Osteoblast (primary cell): ENCODE measurements at places on chromosomes 5 and 9. TPM values are rescaled to one million over a fixed set of nuclear protein-coding genes. Genes with fewer than 3 reads are reported as not detected.

- DNase-seq = no peak
Observed at GRCh38 chr5:172223901-172224873, 30.2 kb downstream of the EFCAB9 start.

- no peak for DNase-seq
Observed at GRCh38 chr5:121763665-121764064, 88.0 kb upstream of the FTMT start.

INSL6 gene
- total RNA-seq = not detected in 2 replicates

PCDHA9 gene
- 0.29 and 0.36 TPM in 2 replicates for total RNA-seq

DNA sequence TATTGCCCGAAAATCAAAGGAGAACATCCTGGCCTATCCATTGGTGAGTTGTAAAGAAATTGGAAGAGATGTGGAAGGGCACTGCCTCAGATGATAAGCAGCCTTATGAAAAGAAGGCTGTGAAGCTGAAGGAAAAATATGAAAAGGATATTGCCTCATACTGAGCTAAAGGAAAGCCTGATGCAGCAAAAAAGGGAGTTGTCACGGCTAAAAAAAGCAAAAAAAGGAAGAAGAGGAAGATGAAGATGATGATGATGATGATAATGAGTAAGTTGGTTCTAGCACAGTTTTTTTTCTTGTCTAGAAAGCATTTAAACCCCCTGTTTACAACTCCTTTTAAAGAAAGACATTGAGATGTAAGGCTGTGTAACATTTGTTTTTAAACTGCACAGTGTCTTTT lies 59.8 kb upstream of the ZBED3 start:
- DNase-seq = no peak

DNA sequence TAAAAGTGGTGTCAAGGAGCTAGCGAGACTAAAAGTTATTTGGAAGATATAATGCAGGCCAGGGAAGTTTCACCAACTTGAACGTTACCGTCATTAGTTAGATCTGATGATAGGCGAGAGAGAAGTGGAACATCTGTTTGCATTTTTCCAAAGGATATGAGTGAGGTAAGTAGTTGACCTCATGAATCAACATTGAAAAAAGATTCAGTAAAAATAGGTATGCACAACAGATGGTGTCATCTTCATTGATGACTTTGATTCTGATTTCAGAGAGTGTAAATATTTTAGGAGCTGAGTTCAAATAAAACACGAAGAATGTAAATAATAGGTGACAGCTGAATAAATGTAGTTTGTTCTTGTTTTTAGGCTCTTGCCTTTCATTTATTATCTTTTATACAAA lies 998.9 kb upstream of the CDH6 start:
- no peak for DNase-seq

DNA sequence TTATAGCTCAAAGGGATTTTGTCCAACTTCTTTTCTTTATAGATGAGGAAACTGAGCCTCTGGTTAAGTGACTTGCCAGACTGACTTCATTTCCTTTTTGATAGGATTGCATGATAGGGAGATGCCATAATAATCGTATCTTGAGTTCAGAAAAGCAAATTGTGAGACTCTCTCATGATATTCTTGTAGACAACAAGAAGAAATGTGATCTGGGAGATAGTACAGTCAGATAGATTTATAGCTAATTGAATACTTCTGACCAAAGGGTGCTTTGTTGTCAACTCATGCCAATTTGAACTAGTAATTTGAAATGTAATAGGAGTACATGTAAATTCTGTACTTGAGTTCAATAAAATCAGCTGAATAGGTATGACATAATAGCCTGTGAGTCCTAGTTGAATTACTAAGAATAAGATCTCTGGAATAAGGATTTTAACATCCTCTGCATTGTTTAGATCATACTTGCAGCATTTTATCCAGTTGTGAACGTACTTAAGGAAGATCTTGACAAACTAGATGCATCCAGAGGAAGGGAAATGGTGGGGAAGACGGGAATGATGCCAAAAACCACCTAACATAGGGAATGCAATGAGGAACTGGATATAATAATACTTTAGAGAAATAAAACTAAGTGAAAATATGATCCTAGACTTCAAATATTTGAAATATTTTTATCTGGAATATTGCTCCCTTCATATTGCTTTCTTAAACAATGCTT lies 25.5 kb downstream of the CWC27 start:
- DNase-seq = no peak

FAM151B gene
- total RNA-seq = 13.0 and 19.2 TPM in 2 replicates

DNA sequence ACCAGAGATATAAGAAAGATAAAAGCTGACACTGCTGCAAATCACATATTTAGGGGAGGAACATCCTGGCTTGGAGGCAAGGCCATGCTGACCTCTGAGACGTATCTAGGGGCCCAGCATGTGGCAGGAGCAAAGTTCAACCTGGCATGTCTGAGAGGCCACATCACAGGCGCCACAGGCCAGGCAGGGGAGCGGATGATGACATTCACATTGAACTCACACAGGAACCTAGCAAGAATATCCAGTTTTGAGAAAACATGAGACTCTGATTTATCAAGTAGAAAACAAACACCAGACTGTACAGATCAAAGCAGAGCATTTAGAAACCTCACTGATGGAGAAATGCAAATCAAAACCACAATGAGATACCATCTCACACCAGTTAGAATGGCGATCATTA lies 64.2 kb upstream of the STK32A start:
- no peak for DNase-seq

- no peak for DNase-seq
Observed at GRCh38 chr5:1122511-1123294, 10.8 kb upstream of the SLC12A7 start.

DNA sequence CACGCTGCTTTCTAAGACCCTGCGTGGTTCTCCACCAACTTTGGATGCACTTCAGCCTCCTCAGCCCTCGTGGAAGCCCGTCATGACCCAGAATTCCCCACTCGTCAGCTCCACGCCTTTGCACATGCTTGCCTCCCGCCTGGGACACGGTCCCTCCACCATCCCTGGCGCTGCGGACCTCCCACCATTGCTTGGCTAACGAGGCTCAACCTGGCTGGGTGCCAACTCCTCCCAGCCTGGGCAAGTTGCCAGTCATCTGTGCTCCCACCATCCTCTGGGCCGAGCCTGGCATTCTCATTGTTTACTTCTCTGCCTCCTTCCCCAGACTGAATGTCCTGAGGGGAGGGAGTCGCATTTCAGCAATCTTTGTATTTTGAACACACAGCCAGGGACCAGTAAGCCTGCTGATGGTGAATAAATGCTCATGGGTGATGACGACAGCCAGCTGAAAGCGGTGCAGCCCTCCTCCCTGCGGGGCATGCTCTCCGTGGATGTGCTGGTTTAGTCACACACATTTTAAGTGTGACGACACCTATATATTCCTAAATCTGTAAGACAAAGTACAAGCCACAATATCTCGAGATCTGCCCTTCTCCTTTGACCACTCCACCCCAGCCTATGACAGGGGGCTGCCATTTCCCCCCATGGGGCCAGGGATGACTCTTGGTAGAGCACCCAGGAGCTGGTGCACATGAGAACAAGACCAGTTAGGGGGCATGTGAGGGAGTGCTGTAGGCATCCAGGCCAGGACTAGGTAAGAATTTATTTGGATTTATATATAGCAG lies 37.6 kb downstream of the ANKRD33B start:
- peak; percentile 87 for DNase-seq

ADAMTS12 gene
- 6.9 and 8.3 TPM in 2 replicates for total RNA-seq

C9orf72 gene
- total RNA-seq = 6.5 and 8.8 TPM in 2 replicates

GZMA gene
- not detected in 2 replicates for total RNA-seq

ITGA2 gene
- 2.7 and 2.9 TPM in 2 replicates for total RNA-seq

DNA sequence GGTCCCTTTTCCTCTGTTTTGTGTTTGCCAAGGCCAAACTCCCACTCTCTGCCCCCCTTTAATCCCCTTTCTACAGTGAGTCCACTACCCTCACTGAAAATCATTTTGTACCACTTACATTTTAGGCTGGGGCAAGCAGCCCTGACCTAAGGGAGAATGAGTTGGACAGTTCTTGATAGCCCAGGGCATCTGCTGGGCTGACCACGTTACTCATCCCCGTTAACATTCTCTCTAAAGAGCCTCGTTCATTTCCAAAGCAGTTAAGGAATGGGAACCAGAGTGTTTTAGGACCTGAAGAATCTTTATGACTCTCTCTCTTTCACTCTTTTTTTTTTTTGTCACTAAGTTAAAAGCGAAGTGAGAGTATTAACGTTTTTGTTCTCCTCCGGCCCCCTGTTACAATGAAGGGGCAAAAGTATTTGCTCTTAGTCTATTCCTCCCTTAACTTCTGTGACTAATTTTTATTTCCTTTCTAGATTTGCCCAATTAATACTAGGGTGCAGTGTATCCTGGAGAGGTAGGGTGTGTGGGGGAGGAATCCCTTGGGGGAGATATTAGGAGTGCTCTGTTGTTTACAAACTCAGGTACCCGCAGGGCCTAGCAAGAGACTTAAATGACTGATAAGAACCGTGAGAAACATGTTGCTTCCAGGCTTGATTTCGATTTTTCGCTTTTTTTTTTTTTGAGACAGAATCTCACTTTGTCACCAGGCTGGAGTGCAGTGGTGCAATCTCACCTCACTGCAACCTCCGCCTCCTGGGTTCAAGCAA lies 14.7 kb downstream of the GM2A start:
- peak; percentile 27 for DNase-seq

ACOT12 gene
- total RNA-seq = 0.29 TPM in 1 of 2 replicates, not detected in the other

- DNase-seq = peak; percentile 98
Observed at GRCh38 chr5:154189819-154190594, 526 bp upstream of the GALNT10 start.

AJM1 gene
- total RNA-seq = 0.88 and 1.1 TPM in 2 replicates

DNA sequence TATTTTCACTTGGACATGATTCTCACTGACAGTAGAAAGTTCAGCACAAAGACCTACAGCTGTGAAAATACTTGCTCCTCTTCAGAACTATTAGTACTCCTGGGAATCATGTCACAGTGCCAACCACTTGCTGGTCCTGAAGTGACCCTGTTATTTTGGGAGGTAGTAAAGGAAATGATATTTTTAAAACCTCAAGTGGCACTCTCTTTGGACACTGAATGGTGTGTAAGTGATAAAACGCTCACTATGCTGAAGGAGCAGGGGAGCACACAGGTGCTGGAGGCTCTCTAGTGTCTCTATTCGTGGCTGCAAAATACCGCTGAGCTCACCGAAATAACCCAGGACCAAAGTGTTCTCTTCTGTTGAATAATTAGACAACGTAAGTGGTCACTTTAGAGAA lies 76.9 kb upstream of the SPATA31D4 start:
- DNase-seq = no peak

GRCh38 chr5:177133853-177134696 lies 502 bp downstream of the NSD1 start:
- peak; percentile 94 for DNase-seq

GRCh38 chr9:89179540-89179894 lies 899 bp upstream of the SHC3 start:
- peak; percentile 81 for DNase-seq

GRCh38 chr9:97938081-97938644 lies at the start of gene HEMGN:
TSS of gene HEMGN (minus strand) at chr9:97938172. CDS start at chr9:97938136, 36 bp downstream.
- no peak for DNase-seq

GRCh38 chr5:177434437-177434836 lies 8.0 kb downstream of the GRK6 start:
- DNase-seq = peak; percentile 80

- peak; percentile 82 for DNase-seq
Observed at GRCh38 chr5:180115326-180116076, 43.9 kb upstream of the RNF130 start.

GRCh38 chr5:132472431-132472830 lies 18.1 kb downstream of the IRF1 start:
- DNase-seq = no peak

DNA sequence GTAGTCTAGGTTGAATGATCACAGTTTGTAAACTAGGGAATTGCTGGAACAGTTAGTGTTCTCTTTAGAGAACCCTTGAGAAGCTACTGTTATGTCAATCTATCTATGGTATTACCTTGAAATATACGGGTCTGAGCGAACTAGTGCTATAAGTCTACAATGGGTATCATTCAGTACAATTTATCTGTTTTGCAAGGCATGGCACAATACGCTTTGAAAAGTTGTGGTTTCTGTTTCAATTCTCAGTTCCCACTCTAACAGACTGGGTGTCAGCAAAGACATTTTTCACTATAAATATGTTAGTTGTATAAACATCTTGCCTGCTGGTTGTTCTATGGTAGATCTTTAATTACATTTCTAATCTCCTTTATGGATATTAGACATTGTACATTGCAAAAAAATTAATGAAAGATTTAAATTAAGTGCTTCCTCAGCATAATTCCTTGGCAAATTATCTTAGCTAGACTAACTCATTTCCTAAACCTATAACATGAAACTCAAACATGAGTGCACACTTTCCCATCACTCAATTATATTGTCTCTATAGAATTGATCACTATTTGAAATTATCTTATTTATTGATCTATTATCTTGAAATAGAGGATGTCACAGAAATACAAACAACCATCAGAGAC lies 24.9 kb upstream of the SLCO6A1 start:
- DNase-seq = no peak

GRCh38 chr5:141100243-141100805 lies at the start of gene PCDHB3:
TSS of gene PCDHB3 (plus strand) at chr5:141100473. CDS start at chr5:141100650, 177 bp downstream.
- DNase-seq = peak; percentile 76

TAF11L10 gene
- total RNA-seq = not detected in 2 replicates

DNA sequence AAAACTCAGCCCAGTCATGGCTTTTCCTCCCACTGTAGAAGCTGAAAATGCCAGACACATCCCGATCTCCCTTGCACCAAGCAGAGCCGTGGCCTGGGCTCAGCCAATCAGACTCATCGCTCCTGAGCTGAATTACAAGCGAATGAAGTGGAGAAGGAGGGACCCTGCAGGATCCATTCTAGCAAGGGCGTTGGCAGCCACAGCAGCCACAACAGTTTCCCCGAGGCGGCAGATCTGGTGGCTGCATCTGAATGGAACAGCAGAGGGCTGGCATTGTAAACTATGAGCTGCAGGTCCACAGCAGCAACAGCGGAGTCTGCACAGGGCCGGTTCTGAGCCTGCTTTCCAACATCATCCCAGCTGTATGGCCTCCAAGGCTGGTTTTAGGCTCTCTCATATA lies 23.8 kb downstream of the ALG2 start:
- DNase-seq = no peak

PCDHGC5 gene
- 3.6 and 5.3 TPM in 2 replicates for total RNA-seq

GRCh38 chr9:26779062-26779461 lies 113.5 kb downstream of the CAAP1 start:
- no peak for DNase-seq

NMUR2 gene
- not detected in 2 replicates for total RNA-seq

GAS1 gene
- total RNA-seq = 107 and 121 TPM in 2 replicates

C1QTNF3 gene
- 2.2 and 2.4 TPM in 2 replicates for total RNA-seq

- DNase-seq = no peak
Observed at GRCh38 chr5:135859641-135860040, 25.2 kb downstream of the SLC25A48 start.

DNA sequence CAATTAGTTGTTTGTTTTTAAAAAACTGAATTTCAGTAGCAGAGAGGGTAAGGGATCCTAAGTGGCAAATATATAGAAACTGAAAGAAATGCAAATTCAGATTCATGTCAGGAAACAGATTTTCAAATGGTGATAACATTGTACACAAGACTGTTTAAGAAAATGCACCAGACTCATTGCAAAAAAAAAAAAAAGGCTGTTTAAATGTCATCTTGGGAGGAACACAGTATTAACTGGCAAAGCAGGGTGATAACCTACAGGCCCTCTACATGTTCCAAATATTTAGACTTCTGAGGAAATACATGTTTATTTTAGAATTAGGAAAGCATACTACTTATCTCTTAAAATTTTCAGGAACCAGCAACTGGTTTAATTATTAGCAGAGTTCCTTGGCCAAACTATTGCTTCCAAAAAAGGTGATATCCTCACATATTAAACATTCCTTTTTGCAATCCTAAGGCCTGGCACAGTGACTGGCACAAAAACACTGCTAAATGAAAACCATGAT lies 114.5 kb downstream of the TSSK1B start:
- DNase-seq = no peak

- peak; percentile 84 for DNase-seq
Observed at GRCh38 chr5:140673187-140673976, at the start of gene DND1. TSS of gene DND1 (minus strand) at chr5:140673576. CDS start at chr5:140673542, 34 bp downstream.
